Hematopoietic multipotent progenitor cell treated with erythropoietin and hydrocortisone succinate and interleukin-3 and kit ligand, for 4 days (in vitro differentiated cells): ENCODE measurements at places on chromosomes 1 and 21.

DNA sequence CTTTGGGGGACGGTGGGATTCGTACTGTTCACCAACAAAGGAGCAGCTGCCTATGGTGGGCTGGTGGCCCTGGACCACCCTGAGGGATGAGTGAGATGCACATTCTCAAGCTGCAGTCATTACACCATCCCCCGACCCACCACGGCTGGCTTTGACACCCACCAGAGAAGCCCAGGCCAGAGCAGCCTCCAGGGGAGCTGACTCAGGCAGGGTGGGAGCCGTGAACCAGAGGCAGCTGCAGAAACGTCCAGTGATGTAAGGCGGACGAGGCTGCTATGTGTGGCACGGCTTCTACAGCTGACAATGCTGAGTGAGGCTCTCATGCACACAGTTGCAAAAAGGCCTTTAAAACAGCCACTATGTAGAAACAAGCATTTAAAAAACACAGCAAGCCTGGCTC is 40.1 kb downstream of the CHAF1B start:
- no peak for DNase-seq

DNA sequence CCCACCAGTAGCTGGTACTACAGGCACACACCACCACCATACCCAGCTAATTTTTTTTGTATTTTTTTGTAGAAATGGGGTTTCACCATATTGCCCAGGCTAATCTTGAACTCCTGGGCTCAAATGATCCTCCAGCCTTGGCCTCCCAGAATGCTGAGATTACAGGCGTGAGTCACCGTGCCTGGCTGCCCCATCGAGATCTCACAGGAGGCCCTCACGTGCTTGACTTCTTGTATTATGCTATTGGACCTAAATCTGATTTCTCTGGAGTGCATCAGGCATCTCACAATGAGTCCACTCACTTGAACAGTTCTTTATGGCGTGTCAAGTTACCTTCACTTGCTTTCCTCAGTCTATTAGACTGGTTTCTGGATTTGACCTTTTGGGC is 9.3 kb upstream of the RSRP1 start:
- no peak for DNase-seq

GRCh38 chr1:196209265-196209664 is 399.0 kb downstream of the KCNT2 start:
- DNase-seq = no peak

GRCh38 chr21:40402884-40403582 is 443.9 kb downstream of the DSCAM start:
- no peak for DNase-seq

DNA sequence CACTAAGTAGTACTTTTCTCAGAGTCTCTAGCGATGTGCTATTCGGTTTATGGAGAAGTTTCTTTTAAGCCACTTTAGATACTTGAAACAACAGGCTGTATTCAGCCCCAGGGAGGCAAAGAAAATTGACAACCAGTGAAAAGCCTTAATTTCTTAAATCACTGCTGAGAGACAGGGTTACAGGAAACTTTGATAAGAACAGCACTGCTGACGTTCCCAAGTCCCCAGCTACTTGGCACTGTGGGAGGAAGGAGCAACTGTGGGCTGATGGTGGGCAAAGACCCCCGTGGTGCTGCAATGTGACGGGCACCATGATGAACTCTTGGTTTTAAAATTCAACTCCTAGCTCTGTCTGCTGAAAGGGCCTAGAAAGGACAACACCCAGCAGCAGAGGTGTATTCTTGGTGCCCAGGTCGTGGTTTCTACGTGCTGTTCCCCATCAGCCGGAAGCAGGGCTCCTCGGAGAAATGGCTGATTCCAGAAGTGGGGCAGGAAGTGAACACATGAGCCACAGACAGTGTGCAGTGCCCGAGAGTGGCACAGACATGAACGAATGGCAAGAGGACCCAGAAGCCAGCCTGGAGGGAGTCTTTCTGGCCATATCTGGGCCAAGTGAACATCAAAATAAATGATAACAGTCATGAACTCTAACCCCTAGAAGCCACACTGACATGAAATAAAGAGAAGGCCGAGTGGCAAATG is 5.3 kb downstream of the PTTG1IP start:
- peak; percentile 52 for DNase-seq

- DNase-seq = peak; percentile 52
These were observed 15.7 kb upstream of the C1orf146 start for GRCh38 chr1:92201973-92202372.

DNA sequence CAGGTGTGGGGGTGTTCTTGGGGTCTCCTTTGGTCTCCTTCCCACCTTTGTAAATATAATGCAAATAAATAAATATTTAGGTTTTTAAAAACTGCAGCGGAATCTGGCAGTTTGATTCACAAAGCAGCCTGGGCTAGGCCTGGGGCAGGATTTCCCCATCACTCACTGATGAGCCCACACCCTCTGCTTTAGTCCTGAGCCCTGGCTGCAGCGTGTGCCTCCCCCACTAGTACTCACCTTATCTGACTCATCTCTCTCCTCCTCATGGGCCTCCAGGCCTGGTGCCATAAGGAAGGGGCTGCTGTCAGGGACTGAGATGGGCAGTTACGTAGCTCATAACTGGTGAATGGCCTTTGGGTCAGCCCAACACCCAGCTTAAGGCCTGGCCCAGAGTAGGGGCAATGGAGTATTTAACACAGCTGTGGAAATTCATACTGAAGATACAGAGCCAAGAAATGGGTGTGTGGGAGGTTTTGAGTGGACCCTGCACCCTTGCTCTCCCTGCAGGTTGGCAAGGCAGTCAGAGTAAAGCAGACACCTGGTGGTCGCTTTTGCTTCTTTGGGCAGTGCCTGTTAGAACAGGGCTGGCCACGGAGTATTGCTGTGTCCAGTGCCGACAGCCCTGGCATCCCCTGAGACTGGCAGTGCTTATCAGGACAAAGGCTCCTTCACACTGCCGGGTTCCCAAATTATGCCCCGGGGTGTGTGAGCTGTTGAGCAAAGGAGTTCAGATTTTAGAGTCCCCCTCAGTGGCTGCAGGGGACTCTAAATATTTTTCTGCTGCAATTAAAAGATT is 39.7 kb downstream of the AZIN2 start:
- DNase-seq = no peak
